ENCODE measurements at places on chromosomes 12 and 14.
A peak's percentile ranks its signal among the peaks of the same experiment; 100 is the strongest.

GRCh38 chr14:49051328-49052060 is 534.7 kb downstream of the RPS29 start:
- DNase-seq: no peak

DNA sequence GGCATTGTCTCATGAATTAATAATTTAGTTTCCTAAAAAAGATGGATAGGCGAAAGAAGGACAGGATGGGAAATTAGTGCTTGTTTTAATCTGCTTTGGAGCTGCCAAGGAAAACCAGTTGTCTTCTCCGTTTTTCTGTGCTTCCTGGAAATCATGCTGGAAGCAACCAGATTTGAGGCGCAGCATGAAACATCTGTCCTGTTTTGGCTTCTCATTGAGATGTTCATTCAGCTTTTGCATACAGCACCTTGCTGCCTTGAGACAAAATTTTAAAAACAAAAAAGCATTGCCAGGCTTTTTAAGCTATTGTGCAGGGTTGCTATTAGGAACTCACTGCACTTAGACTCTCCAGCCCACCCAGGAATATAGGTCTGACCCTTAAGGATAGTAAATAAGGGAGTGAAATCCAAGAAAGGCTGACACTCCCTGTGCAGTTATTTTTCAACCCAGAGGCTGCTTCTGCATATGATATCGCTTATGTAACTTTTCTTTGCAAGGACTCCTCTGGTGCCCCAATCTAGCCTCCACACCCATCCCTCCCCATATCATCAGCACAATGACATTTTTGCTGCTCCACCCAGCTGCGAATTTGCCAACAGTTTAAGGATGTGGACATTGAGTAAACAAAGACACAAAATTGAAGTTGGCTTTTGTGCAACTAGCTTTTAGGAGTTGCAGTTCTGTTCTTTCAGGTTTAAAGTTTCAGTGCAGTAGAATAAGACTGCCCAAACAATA is 46.9 kb upstream of the MDM1 start:
- no peak for DNase-seq

DNA sequence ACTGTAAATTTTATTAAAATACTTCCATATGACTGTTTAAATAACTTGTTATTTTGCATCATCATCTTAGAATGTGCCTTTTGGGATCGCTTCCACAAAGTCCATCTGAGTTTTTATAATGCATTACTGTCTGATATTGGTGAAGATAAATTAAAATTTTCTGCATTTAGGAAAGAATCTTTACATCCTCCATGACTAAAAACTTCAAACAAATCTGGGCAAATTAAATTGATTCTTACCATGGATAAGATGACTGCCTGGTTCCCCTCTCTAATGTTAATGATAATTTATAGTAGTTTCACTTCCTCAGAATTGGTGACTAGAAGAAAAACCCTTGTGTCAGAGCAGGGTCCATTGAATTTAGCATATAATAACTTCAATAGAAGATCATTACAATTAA is 94.7 kb upstream of the SLC38A4 start:
- DNase-seq: no peak

DNA sequence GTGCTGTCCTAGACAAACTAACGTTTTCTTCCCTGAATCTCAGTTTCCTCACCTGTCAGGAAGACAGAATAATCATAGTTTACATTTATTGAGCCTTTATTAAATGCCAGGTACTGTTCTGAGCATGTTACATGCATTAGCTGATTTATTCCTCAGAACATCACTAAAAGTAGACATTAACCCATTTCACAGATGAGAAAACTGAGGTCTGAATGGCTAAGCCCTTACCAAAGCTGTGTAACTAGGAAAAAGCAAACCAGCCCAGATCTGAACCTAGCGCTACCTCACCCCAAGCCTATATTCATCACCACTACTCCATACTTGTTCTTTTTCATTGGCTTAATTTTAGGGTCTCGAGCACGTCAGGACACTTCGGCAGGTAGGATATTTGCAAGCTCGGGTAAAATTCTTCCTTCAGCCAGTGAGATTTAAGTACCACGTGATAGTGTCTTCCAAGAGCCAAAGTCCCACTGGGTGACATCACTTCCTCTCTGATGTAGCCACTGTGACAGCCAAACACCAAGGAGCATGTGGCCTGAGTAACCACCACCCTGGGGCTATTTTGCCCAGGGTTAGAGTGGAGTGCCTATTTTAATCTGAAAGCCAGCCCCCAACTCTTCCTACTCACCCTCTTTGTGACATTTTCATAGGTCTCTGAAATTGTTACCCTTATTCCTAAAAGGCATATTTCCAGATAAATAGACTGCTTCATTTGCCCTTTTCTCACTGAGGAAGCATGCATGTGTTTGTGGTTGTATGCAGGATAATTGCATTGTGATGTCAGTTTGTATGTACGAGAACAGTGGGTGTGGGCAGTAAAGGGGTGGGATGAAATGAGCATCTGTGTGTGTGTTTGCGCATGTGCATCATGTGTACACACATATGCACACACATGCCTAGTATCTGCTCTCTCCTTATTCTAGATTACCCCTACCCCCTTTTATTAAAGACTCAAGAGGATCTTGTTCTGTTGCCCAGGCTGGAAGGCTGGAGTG is 62.2 kb upstream of the WSCD2 start:
- DNase-seq: no peak

DNA sequence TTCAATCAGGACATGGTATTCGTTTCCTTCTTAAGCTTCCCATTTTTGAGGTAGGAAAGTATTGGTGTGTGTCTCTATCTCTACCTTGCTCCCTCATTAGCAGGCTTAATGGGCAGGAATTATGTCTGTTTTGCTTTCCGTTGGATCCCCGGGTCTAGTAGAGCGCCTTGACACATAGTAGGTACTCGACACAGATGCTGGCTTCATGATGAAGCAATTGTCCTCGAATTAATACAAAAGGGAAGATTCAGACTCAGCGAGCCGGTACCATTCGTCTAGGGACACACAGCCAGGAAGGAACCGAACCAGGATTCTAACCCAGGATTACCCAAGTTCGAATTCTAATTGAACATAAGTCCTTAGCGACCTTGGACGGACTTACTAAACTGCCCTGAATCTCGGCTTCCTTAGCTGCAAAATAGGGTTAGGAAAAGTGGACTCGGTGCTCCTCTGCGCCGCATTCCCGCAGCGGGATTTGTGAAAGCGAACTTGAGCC is 496 bp upstream of the ISCU start:
- no peak for DNase-seq

- peak; percentile 52 for DNase-seq
Measured at GRCh38 chr12:51087818-51088217, 4.4 kb upstream of the CSRNP2 start.

GRCh38 chr12:64320611-64321010 is 69.9 kb downstream of the C12orf56 start:
- DNase-seq: no peak

- no peak for DNase-seq
Measured at GRCh38 chr14:73800970-73801515, 50.6 kb upstream of the PTGR2 start.

DNA sequence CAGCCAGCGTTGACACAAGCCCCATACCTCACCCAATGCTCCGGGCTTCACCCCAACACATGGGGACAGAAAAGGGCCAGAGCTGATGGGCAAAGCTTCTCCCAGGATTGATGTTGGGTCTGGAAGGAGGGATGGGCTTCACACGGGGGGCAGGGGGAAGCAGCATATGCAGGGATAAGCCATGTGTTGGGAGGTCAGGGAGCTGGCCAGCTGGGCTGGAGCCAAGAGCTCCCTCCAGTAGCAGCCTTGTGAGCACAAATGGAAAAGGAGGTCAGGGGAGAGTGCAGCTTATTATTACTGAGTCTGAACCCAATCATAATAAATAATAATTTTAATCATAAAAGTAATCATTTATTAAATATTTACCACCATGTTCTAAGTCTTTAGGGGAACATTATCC is 9.3 kb downstream of the PLEKHD1 start:
- DNase-seq: no peak

DNA sequence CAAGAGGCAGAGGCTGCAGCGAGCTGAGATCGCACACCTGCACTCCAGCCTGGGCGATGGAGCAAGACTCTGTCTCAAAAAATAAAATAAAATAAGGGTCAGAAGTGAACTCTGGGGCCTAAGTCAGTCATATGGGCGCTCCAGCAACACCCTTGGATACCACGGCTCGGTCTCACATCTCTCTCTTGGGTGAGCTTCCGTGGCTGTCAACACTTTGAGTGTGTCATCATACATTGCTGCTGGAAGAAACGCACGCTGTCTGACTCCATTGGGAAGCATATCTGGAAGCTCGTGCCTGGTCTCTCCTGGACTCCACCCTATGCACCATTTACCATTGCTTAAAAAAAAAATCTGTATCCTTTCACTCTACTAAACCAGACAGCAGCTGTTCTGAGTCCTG is 20.2 kb downstream of the GLRX5 start:
- no peak for DNase-seq

GRCh38 chr14:79641371-79641770 is 569.9 kb downstream of the DIO2 start:
- no peak for DNase-seq

DNA sequence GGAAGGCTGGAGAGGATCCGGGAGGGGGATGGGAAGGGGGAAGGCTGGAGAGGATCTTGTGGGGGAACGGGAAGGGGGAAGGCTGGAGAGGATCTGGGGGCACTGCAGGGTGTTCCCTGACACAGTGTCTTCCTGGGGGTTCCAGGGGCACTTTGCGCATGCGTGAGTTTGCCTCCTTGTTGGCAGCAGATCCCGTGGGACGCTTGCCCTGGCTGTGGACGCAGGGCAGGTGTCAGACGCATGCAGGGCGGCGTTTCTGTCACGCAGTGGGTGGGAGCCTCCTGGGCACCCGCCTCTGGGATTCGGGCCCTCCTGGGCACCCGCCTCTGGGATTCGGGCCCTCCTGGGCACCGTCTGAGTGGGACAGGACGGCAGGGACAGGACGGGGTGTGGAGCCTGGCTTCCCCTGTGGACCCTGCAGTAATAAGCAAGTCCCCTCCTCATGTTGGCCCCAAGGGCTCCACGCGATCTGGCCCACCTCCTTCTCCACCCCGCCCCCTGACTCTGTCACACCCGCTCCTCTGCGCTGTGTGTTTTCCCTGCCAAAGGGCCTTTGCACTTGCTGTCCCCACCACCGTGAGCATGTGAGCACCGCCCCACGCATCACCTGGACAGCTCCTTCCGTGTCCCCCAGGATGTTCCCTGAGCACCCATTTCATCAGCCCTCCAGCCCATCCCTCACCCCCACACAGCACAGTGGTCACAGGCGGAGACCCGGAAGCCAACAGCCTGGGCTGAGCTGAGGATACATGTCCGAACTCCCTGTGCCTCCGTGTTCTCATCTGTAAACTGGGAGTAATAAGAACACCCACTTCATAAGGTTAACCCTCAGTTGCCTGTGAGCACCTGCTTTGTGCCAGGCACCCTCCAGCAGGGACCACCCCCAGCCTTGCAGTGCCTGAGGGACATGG is 4.4 kb downstream of the MMP17 start:
- no peak for DNase-seq

- DNase-seq: no peak
Measured at GRCh38 chr12:22743700-22744099, 118.7 kb downstream of the ETNK1 start.

DNA sequence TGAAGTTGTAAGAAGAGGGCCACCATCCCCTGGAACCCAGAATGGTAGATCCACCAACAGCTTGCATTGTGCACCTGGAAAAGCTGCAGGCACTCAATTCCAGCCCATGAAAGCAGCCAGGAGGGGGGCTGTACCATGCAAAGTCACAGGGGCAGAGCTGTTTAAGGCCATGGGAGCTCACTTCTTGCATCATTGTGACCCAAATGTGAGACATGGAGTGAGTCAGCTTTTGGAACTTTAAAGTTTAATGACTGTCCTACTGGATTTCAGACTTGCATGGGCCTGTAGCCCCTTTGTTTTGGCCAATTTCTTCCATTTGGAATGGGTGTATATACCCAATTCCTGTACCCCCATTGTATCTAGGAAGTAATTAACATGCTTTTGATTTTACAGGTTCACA is 50.8 kb downstream of the SLC16A7 start:
- no peak for DNase-seq

GRCh38 chr14:36068777-36069534 is 107.6 kb downstream of the PTCSC3 start:
- DNase-seq: no peak

DNA sequence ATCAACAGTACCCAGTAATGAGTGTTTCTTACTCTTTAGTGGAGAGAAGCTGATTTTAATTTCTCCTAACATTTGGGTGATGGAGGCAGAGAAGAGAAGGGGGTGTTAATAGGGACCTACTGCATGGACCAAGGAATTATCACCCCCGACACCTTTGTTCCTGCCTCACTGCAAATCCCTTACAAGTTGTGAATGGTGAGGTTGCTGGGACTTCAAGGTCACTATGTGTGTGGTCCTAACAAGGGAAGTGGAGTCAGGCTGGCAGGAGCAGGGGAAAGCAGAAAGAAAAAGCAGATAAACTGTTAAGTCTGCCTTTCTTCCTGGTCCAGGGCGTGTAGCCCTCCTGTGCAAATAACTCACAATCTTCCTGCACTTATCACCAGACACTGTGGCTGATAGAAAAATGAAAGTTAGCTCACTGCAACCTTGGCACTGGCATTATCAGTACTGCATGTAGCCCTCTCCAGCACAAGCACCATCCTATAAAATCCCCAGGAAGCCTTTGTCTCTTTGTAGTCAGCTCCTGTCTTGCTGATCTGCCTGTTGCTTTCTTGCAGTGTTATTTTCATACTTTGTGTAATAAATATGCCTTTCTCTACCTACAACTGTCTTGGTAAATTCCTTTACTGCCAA is 112.3 kb upstream of the DNM1L start:
- no peak for DNase-seq

- DNase-seq: no peak
Measured at GRCh38 chr12:93719710-93720109, 42.5 kb downstream of the CRADD start.

DNA sequence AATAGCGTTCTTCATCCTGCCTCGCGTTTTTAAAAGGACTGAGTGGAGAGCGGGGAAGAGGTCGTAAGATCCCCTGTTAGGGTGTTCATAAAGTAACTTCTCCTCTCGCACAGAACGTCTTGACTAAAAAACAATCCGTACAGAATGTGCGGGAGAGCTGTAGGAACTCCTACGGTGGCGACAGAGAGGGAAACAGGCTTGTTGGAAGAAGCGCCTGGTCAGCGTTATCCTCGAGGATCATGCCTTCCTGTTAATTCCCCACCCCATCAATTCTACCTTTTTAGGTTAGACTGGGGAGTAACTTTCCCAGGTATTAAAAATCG is 399 bp upstream of the WASHC4 start:
- no peak for DNase-seq

- DNase-seq: no peak
Measured at GRCh38 chr14:72452774-72453173, 441.1 kb downstream of the DPF3 start.

- no peak for DNase-seq
Measured at GRCh38 chr12:59119676-59120075, 199.4 kb upstream of the LRIG3 start.

DNA sequence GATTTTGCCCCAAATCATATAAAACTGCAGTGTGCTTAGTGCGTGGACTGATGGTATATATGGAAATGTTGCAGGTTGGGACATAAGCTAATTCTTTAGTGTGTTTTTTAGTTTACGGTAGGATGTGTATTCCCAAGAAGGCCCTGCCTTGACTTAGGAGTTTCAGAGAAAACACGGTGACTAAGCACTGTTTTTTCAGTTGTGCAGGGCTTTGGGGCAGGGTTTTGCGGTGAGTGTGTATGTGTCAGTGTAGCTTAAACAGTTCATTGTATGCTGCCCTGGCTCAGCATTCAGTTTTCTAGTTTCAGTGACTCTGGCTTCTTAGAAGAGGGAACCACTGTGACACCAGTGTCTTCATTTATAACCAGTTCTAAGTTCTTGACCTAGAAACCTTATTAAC is 101.2 kb downstream of the AKAP6 start:
- DNase-seq: no peak
